Stimulated activated CD4-positive, alpha-beta T cell treated with anti-CD3 and anti-CD28 coated beads, Interleukin-15, amount 100 ng/mL, for 24 hours (primary cell): ENCODE measurements at places on chromosomes 12 and 14.

DNA sequence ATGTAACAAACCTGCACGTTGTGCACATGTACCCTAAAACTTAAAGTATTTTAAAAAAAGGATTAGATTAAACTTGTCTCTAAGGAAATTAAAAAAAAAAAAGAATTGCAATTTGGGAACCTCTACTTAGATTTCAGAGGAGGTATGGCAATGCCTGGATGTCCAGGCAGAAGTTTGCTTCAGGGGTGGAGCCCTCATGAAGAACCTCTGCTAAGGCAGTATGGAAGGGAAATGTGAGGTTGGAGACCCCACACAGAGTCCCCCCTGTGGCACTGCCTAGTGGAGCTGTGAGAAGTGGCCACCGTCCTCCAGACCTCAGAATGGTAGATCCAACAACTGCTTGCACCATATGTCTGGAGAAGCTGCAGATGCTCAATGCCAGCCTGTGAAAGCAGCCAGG is 279.6 kb upstream of the CCDC196 start:
- DNase-seq: no peak

GRCh38 chr12:42421844-42422779 is 96.1 kb downstream of the PPHLN1 start:
- no peak for DNase-seq

DNA sequence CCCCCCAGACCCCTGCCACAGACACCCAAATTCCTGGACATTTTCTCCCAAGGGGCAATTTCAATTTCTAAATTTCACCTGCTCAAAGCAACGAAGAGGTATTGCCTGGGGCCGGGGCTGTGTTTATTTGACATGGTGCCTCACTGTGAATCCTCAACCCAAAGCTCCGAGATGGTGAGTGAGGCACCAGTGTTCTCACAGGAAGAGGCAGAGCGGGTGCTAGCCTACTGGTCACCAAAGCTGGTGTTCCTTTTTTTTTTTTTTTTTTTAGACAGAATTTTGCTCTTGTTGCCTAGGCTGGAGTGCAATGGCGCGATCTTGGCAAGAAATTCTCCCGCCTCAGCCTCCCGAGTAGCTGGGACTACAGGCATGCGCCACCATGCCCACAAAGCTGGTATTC is 14.8 kb upstream of the SH2B3 start:
- DNase-seq: no peak

- no peak for DNase-seq
Measured at GRCh38 chr14:35342489-35343010, 50.4 kb downstream of the PSMA6 start.
